Activated CD4-positive, alpha-beta memory T cell treated with anti-CD3 and anti-CD28 coated beads, Interleukin-2, amount 10 ng/mL, durations not matched to agents 7 days and 5 days (primary cell): ENCODE measurements at places on chromosomes 6 and 20.

DNA sequence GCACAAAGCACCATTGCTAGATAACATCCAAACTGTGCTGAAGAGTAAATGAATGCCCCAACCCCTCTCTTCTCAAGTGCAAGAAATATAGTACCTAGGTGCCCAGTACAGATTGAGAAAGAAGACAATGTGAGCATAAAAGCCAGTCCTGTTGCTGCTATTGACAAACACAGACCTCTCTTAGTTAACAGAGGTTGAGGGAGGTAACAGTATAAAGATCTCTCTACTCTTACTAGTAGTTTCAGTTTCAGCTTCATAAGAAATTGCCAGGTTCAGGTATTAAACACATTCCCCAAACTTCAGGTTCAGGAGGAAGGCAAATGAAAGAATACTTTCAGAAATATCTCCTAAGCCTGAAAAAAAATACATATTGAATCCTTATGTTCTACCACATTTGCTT lies 31.4 kb downstream of the TBC1D32 start:
- no peak for DNase-seq

DNA sequence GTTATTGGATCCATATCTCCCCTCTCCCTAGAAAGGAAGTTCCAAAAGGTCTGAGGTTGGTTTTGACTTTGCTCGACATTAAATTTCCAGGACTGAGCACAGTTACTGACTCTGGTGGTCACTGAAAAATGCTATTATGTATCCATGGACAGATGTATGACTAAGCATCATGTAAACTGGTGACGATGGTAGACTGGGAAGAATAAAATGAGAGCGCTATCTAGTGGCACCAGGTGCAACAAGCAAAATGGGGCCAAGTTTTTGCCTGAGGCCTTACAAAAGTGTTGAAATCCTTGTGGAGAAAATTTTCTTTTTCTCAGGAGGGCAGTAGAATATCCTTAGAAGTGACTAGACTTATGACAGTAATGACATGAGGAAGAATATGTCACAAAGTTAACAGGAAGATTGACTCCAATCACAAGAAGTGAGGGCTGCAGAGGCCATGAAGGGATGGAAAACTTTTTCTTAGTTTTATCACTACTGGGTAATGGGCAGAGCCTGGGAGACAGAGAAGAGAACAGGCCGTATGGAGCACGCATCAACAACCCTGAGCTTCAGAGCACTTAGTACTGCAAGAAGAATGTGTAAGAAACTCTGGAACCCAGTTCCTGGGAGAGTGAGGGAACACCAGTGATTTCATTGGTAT lies 88.9 kb upstream of the ELOVL5 start:
- DNase-seq = peak; percentile 28

GRCh38 chr20:11234608-11235007 lies 560.8 kb upstream of the JAG1 start:
- DNase-seq = no peak

DNA sequence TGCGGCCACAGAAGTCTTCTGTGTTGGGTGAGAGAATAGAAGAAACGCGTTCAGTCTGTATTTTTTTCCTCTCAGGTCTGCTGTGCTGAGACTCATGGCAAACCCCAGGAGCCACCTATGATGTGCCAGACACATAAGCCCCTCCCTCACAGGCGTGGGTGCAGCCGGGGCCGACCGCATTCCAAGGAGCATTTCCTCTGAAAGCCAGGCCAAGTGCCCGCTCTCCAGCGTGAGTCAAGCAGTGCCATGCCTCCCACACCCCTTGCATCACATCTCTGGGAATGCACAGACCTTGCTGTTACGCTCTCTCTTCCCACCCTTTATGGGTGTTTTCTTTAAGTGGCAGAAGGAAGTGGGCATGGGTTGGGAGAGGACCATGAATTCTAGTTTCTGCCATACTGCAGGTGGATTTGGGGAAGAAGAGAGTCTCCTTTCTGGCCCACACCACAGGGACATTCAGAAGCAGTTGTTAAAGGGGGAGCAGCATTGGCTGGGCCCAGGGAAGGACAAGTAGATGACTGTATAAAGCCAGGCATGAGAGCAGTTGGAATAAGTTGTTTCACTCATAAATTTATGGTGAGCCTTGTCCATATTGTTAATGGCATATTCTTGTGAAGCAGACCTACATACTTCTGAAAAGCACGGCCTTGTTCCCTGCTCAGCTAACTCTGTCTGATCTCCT lies 37.1 kb upstream of the TFAP2A start:
- DNase-seq = no peak

- no peak for DNase-seq
Observed at GRCh38 chr20:14310977-14311627, 26.3 kb downstream of the FLRT3 start.

- no peak for DNase-seq
Observed at GRCh38 chr6:114690625-114691024, 347.8 kb upstream of the HS3ST5 start.

DNA sequence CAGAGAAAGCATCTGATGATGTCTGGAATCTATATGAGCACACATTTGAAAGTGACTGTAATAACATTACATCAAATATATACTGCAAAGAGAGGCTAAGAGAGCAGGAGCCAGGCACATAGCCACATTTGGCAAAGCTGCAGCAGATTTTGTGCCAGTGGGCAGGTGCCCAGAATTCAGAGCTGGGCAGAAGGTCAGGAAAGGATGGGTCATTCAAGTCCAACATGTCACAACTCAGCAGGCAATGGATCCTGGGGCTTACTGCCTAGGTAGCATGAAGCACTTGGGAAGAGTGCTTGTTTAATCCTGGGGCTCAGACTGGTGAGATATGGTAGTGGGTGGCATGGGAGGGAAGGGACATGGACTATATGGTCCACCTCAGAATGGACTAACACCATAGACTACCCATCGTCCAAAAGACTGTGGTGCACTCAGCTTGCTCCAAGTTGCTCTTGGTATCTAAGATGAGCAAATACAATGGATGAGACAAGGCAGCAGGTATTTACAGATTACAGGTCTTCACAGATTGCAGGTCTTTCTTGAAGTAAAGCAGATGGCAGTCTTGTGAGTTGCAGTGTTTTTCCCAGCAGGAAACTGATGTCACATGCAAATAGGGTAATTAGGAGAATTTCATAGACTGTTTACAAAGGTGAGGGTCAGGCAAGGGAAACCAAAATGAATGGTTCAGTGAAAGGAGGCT lies 31.2 kb upstream of the SHLD1 start:
- DNase-seq = no peak

GRCh38 chr6:162704001-162704400 lies 23.6 kb downstream of the PRKN start:
- DNase-seq = no peak

DNA sequence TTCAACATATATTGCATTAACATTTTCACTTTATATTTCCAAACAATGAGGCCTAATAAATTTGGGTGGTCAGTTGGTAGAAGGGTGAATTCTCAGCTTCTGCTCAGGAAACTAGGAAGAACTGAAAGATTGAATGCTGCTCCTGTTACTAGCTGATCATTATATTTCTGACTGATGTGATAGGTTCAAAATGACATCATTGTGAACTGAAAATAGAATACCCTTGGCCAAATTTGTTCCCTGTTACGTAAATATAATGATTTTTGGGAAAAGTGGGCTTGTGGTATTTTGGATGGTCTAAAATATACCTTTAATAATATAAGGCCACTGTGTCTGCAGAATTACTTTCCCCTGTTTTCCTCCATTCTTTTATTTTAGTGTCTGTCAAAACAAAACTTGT lies 2.8 kb downstream of the UST start:
- DNase-seq = no peak

DNA sequence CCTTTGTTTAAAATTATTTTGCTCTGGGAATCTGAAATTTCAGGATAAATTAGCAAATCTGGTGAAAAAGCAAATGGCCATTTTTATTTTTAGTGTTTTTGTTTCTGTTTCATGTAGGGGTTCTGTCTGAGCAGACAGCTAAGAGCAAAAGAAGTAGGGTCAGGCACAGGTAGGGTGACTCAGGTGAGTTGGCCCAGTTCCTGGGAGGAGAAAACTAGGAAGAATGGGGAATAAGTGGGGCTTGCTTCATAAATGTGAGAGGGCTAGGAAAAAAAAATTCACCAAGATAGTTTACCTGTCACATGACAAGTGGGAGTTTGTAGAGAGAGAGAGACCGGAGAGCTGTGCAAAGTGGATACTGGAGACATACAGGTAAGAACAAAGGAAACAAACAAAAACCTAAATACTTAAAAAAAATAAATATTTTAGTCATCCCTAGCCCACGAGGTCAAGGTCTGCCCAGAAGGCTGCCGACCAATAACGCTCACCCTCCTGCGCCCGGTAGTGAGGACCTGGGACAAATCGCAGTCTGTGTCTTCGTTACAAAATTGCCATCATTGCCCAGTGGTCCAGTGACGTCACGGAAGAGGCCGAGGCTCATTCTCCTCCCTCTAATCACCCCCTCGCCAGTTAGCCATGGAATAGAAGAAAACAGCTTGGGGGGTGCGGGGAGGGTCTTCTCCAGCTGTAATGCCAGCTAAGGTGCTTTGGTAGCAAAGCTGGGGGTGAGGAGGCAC lies 2.3 kb downstream of the THBD start:
- no peak for DNase-seq

- DNase-seq = no peak
Observed at GRCh38 chr20:7497985-7498384, 442.3 kb downstream of the HAO1 start.

GRCh38 chr20:40668449-40669228 lies 20.4 kb downstream of the MAFB start:
- DNase-seq = no peak

- no peak for DNase-seq
Observed at GRCh38 chr6:45640811-45641210, 263.1 kb upstream of the SUPT3H start.

DNA sequence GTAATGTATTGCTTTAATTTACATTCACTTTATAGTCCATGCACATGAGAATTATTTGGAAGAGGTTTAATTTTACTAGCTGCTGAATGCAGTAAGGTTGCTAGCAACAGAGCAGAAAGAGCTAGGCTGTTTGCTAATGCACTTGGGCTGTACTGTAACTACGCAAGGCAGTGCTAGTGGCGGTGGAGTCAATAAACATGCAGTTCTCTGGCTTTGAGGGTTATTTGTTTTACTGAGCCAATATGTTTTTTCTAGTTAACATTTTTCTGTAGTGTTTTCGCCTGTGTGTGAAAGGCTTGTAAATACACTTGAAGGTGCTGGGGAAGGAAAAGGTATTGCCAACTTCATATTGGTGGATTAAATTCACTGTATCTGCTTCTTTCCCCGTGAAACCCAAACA lies 112.8 kb downstream of the BTBD3 start:
- DNase-seq = no peak

GRCh38 chr6:37451441-37452193 lies 18.6 kb downstream of the CMTR1 start:
- DNase-seq = no peak

- DNase-seq = no peak
Observed at GRCh38 chr6:63744810-63745209, 109.2 kb downstream of the PHF3 start.

DNA sequence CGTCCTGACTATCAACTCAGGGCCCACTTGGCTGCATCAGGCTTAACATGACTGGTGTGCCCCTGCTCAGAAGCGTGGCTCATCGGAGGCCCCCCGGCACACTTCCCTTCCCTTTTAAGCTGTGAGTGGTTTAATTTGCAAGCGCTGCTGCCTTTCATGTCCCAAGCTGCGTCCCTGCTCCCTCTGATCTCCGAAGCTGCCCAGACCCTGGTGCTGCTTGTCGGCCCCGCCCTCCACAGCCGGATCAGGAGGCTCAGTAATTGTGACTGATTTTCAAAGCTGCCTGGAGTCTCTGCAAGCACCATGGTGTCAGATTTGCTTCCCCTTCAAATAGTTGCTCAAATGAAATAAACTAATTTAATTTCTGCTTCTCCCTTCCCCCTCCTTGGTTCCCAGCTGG lies 71.1 kb downstream of the CDH22 start:
- no peak for DNase-seq

GRCh38 chr20:64023361-64024140 lies 12.4 kb upstream of the C20orf204 start:
- DNase-seq = no peak

- no peak for DNase-seq
Observed at GRCh38 chr6:21409231-21409630, 184.3 kb upstream of the SOX4 start.

GRCh38 chr6:8628736-8629135 lies 193.4 kb upstream of the SLC35B3 start:
- DNase-seq = no peak

- DNase-seq = no peak
Observed at GRCh38 chr20:32599783-32600340, 14.7 kb upstream of the NOL4L start.

DNA sequence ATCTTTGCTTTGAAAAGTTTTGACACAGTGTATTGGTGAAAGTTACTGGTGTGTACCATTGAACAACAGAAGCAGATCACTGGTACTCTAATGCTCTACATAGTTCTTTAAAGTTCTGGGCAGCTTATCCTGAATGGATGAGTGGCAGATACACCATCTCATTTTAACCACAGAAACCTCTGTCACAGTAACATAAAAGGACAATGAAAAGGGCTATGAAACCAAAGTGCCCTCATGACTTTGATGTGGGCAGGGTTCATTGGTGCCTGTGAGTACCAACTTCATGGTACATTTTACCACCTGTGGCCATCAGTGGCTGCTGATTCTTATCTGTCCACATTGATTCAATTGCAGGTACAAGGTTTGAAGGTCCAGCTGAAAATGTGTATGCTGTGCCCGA lies 285.7 kb upstream of the PREP start:
- DNase-seq = no peak

DNA sequence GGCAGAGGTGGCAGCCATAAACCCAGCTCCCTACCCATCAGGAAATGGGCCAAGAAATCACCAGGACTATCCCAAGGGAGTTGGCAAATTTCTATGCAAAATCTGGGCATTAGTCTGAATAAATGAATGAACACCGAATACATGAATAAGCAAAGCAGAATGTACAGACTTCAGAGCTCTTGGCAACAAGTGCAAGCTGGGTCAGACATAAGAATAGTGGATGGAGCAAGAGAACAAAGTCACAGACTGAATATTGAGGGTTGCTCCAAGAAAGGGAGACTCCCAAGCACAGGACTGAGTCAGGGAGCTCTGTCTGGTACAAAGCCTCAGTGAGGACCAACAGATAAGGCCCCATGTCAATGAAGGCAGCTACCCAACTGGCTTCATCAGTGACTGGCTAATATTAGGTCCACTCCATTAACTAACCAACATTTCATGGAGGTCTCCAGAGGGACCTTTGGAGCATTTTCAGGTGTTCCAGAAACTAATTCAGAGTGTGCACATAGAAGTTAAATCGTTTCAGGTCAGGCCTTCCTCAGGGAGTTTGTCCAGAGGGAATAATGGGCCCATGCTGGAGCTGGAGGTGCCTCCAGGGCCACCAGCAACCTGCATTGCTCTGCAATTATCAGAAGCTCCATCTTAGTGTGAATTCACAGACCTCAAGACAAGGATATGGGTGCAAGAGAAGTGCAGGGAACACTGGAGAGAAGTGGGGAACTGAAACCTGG lies 191.5 kb upstream of the RALGAPA2 start:
- DNase-seq = no peak

- no peak for DNase-seq
Observed at GRCh38 chr6:168035661-168036545, 38.4 kb downstream of the KIF25 start.

- no peak for DNase-seq
Observed at GRCh38 chr20:63652192-63652980, 838 bp downstream of the STMN3 start.
